ENCODE measurements at places on chromosomes 4 and X.

- no peak for DNase-seq
Observed at GRCh38 chr4:152021788-152022438, 261.1 kb upstream of the GATB start.

DNA sequence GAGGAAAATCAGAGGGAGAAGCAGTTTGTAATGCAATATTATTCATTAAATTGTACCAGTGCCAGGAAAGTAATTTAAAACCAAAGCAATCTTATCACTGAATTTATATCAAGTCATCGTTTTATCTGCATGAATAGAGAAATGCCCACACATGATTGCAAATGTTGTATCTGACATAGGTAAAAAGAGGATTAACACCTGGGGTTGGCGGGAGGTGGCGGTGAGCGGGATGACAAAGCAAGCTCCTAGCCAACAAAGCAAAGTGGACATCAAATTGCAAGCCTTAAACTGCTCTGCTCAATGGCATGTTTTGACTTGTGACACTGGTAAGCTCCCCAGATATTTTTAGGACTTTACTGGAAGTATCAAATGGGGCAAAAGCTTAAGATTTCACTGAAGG, 16.4 kb downstream of the HPGD start:
- no peak for DNase-seq

DNA sequence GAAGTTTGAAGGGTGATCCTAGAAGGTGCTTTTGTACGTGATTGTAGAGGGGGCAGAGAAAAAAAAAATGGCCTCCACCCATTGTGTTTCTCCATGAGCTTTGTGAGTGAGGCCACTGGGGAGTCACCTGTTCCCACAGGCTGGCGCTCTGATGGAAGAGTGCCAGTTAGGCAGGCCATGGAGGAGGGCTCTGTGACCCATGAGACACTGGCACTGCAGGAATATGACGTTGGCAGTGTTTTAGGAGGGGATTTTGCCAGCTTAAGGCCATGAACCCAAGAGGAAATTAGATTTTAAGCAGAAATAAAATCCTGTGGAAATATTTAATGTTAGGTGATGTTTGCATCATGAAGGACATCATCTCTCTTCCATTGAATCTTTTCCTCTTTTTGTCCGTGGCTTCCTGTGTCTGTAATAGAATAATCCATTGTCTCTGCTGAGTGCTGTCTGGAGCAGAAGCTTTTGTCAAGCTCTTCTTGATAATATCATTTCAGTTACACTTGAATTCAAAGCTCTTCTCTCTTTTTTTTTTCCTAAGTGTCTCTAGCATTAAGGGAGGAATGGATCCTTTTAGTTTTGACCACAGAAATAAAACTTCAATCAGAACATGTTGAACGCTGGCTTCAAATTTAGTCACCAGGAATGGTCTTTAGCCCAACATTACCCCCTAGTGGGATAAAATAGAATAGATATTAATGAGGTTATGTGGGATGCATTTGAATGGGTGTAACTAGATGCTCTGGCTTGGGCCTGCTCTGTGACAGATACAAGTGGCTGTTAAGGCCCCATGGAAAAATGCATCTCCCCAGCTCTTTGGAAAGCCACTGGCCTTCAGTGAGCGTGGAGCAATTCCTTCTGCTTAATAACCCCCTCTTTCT, 41.0 kb upstream of the UCP1 start:
- DNase-seq = peak; percentile 82

DNA sequence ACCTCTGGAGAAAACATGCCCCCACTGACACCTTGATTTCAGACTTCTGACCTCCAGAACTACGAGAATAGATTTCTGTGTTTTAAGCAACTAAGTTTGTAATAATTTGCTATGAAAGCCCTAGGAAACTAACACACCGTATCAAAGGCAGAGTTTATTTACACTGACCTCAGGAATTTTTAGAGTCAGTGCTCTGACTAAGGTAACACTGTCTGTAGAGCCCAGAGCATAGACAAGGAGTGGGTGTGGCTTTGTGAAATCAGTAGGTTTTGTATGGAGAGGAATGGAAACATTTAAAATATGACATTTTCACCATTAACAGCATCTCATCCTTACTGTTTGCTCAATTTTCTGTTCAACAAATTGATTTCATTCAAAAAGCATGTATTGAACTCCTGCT, 764.4 kb upstream of the PCDH10 start:
- DNase-seq = no peak

DNA sequence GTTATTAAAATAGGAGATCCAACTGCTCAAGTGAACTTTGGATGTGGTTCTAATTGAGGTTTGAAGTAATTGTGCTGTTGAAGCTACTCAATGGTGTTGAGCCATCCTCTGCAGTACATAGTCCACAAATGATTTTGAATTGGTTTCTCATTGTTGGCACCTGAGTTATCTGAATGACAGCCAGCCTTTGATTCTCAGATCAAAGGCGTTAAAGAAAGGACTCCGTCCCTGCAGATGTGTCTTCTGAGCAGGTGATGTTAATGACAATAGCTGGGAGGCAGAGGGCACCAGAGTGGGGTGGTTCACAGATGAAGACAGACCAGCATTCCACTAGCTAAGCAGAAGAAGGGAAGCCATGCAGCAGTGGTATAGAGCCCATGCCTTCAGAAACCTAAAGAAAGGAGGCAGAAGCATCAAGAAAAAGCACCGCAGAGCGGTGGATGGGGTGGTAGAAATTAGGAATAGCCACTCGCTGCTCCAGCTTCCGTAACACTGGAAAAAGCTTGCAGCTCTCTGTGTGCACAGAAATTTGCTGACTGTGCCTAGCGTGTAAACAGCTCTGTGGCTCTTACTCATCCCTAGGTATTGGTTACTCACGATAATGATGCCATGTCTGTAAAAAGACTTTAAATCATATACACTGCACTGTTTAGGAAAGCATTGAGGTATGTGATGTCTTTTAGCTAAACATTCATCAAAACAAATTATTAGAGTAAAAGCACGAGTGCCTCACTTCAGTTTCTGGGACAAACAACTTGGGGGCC, 79.2 kb upstream of the CLCN4 start:
- DNase-seq = no peak

- DNase-seq = no peak
Observed at GRCh38 chr4:173488656-173489055, 41.4 kb downstream of the HAND2 start.

DNA sequence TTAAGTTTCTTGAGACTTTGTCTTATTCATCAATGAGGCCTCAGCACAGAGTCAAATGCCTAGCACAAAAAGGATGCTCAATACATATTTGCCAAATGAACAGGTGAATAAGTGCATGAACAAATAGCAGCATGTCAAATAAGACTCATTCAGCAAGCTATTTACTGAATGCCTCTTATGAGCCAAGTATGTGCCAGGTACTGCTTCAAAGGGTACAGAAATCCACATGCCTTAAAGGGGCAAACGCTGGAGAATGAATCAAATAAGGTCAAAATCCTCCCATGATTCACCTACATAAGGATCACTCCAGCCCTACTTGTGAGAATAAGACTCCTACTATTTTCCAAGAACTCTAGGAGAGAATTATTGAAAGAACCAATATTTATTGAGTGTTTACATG, 260.2 kb upstream of the CPEB2 start:
- no peak for DNase-seq

DNA sequence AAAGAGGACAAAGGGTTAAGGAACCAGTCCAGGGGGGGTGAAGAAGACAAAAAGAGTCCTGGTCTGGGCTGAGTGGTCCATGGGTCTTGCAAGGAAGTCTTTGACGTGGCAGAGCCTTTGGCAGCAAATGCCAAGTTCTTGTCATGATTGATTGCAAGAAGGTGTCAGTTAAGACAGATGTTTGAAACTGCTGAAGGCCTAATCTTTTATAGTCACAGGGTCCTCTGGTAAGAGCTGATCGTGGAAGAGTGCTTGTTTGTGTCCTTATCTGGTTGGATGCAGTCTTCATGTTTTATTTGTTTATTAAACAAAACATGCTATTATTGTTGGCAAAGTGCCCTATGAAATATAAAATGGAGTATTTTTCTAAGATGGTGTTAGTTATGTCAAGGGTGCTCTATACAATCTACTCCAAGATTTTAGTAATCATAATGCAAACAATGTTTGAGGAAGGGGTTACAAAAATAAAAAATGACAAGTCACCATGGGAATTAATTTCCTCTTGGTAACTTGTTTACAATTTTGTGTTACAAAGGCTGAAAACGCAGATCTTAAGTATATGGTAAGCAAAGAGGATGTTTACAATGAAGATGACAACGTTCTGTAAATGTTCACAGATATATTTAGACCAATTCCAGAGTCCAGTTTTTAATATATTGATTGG, 85.9 kb downstream of the MAGED4 start:
- no peak for DNase-seq

DNA sequence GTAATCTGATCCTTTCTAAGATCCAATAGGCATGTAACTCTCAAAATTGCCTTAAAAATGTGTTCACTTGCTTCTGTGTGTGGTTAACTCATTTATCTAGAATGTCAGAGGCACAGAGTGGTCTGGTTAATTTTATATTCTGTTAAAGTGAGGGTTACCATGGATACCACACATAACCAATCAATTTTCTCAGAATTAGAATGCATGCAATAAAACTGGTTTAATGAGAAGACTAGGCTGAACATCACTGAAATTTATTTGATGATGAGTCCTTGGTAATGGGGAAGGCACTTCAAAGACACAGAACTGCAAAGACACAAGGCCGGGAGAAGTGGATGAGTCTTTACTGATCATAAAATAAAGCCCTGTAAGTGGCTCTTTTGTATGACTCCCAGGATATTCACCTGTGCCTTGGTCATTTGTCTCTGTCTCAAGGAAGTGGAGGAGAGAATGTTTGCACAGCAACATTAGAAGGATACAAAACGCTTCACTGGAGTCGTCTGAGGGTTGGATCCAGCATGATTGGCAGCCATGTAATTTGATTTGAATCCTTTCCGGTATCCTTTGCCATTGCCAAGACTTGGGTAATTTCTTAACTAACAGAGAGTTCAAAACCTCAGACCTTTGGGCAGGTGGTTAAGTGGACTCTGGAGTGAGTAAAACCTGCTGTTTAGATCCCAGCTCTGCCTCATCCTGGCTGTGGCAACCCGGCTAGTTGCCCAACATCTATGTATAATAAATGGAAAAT, 94.0 kb upstream of the RBPJ start:
- DNase-seq = no peak

GRCh38 chr4:166846939-166847338, 387.4 kb downstream of the SPOCK3 start:
- DNase-seq = no peak

DNA sequence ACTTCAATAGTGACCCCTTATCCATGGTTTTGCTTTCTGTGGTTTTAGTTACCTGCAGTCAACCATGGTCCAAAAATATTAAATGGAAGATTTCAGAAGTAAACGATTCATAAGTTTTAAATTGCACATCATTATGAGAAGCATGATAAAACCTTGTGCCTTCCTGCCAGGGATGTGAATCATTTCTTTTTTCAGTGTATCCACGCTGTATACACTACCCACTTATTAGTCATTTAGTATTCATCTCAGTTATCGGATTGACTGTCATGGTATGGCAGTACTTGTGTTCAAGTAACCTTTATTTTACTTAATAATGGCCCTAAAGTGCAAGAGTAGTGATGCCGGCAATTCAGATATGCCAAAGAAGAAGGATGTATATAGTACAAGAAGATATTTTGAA, 37.7 kb upstream of the TASL start:
- DNase-seq = peak; percentile 36

GRCh38 chr4:184879271-184879670, 53.5 kb upstream of the ACSL1 start:
- no peak for DNase-seq

- no peak for DNase-seq
Observed at GRCh38 chr4:26199596-26199995, 121.2 kb upstream of the RBPJ start.

DNA sequence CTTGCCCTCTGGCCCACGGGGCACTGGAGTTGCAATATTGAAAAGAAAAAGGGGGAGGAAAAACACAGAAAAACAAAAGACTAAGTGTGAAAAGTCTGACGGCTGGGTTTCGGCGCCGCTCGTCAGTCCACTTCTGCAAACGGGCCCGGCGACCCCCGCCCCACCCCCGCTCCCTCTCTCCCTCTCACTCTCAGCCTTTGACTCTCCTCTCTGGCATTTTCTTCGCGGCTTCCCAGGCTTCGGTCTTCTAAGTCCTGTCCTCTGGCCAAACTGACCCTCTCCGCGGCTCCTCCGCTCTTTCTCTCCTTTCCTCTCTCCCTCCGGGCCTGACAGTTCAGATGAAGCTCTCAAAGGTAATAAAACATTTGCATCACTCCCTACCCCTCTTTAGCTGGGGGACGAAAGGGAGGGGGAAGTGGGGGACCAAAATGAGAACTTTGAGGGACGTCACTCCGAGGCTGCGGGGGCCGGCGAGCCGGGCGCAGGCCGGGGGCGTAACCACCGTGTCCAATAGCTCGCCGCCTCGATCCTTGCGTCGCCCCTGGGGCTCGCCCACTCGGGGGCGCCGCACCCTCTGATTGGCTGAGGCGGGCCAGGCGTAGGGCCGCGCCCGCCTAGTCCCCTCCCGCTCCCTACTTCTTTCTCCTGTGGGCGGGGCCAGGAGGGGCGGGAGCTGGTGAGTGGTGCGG, at the start of gene NKX6-1:
NKX6-1 (minus strand) TSS at position 358 of the 689 bp plus-strand sequence. CDS start 1,064 bp downstream, outside the sequence.
- peak; percentile 62 for DNase-seq

GRCh38 chr4:108954880-108955279, 192.0 kb upstream of the ETNPPL start:
- DNase-seq = no peak

- no peak for DNase-seq
Observed at GRCh38 chrX:23907111-23907497, 634 bp downstream of the APOO start.

DNA sequence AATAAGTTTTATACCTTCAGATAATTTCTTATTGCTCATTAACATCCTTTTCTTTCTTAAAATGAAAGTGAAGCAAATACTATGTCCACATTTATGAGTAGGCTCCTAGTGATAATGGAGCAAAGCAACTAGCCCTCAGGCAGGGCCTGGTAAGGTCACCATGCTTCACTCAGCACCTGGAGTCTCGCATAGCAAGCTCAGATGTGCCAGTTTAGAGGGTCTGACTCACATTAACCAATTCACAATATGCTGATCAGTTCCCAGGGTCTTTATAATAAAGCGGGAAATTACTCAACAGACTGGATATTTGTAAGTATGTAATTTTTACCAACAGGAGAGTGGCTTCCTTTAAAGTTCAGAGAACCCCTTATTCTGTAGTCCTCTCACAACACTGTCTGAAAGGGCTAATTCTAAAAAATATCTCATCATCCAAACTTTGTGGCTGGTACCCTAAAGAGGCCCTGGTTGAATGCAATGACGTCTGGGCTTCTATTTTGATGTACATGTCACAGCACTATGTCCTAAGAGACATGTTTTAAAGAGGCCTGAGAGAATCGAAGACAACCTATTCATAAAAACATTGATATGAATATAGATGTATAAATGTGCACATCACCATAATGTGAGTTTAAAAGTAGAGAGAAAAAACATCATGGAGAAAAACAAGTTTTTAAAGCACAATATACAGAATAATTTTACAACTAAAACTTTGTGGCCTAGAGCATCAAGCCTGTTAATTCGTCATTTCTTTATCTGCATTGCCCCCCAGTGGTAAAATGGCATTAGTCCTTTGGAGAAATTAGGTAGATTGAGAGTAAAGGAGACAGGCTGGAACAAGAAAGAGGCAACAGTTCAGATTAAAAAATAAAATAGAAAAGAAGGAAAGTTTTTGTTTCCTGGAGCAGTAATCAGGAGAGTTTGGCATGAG, 44.3 kb downstream of the IL21 start:
- DNase-seq = peak; percentile 67

- no peak for DNase-seq
Observed at GRCh38 chrX:31547416-31547815, 475.6 kb upstream of the FTHL17 start.
